Body of pancreas (tissue), 4 donors: ENCODE measurements at places on chromosomes 2 and 18. TPM values are rescaled to one million over a fixed set of nuclear protein-coding genes. Genes with fewer than 3 reads are reported as not detected.

Gene ANKRD62
- total RNA-seq: 14.2 TPM

- no peak for DNase-seq
- no peak overlapping the region for H3K27ac ChIP-seq
- H3K4me3 ChIP-seq: no peak overlapping the region
- H3K4me1 ChIP-seq: peaks cover 10% of the 10 kb centered on the region
- no peaks in the 10 kb centered on the region for H3K36me3 ChIP-seq
Observed at GRCh38 chr2:144475569-144476275, 44.2 kb downstream of the ZEB2 start.

DNA sequence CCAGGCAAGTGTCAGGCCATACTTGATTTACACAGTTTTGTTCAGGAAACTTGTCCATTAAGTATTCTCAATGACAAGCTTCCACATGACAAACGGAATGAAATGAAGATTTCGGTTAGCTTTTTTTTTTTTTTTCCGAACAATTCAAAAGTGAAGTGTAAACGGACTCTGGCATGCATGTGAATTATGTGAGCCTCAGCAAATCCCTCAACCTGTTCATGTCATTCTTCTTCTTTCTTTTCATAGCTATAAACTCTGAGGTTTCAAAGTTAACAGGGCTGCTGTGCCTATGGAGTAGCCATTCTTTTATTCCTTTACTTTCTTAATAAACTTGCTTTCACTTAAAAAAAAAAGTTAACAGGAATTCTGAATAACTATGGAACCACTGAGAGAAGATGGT lies 110.3 kb downstream of the NOL10 start:
- H3K27me3 ChIP-seq: no peaks in the 10 kb centered on the region
- H3K36me3 ChIP-seq: peaks cover 16% of the 10 kb centered on the region
- H3K27ac ChIP-seq: no peak overlapping the region
- H3K4me3 ChIP-seq: no peak overlapping the region

DNA sequence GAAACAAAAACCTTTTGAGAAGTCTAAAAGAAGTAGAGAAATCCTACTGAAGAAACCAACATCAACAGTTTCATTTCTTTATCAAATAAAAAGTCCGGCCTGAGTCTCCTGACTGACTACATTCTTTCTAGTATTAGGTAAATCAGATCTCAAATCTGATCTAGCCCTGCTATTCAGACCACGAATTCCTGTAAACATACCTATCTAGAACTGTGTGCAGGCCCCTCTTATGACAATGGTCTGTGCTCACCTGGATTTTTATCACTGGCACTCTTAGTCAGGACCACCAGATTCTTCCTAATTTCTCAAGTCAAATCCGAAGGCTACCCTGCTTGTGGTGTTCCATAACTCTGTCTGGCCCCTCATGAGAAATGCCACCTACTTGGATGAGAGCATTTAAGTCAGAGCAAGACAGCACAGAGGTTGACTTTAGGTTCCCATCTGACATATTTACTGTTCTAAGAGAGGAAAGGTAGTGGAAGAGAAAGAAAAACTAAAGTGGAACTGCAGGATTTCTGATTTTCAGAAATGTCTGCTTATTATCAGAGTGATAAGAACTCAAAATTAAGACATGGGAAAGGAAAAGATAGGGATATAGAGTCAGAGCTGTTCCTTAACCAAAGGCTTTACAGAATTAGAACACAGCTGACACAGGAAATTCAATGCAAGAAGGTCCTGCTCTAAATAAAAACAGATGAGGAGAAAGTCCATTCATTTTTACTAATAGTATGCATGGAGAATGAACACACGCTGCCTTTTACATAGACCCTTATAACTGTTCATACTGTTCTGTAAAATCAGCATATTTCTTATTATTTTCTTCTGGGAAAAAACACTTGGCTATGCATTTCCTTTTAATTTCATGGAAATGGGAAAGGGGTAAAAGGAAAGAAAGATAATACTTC lies 56.5 kb downstream of the SLC8A1 start:
- no peak overlapping the region for H3K27ac ChIP-seq
- DNase-seq: no peak
- no peak overlapping the region for H3K4me3 ChIP-seq
- H3K4me1 ChIP-seq: no peaks in the 10 kb centered on the region
- H3K36me3 ChIP-seq: no peaks in the 10 kb centered on the region
- no peaks in the 10 kb centered on the region for H3K27me3 ChIP-seq

GRCh38 chr2:234949762-234950434 lies 1.9 kb upstream of the SH3BP4 start:
- no peaks in the 10 kb centered on the region for H3K36me3 ChIP-seq
- H3K27ac ChIP-seq: no peak overlapping the region
- H3K27me3 ChIP-seq: no peaks in the 10 kb centered on the region
- H3K4me1 ChIP-seq: peaks cover 15% of the 10 kb centered on the region
- DNase-seq: no peak
- no peak overlapping the region for H3K4me3 ChIP-seq

DNA sequence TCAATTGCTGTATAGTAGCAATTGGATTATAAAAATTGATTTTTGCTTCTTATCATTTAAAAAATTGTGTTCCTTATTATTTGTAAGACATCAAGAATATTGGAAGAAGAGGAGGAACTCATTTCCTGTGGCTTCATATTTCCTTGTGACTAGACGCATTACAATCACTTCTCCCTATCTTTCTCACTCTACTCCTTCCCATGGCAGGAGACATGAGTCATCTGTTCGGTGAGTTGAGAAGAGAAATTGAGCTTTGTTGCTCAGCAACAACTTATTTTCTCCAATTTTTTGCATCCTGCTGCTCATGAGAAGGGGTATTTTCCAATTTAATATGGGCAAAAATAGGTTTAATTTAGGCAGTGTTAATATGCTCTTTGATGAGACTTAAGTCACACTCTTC lies 1783.9 kb downstream of the SUCLG1 start:
- H3K4me3 ChIP-seq: no peak overlapping the region
- no peaks in the 10 kb centered on the region for H3K4me1 ChIP-seq
- no peak overlapping the region for H3K27ac ChIP-seq
- H3K36me3 ChIP-seq: no peaks in the 10 kb centered on the region
- DNase-seq: no peak
- no peaks in the 10 kb centered on the region for H3K27me3 ChIP-seq

DNA sequence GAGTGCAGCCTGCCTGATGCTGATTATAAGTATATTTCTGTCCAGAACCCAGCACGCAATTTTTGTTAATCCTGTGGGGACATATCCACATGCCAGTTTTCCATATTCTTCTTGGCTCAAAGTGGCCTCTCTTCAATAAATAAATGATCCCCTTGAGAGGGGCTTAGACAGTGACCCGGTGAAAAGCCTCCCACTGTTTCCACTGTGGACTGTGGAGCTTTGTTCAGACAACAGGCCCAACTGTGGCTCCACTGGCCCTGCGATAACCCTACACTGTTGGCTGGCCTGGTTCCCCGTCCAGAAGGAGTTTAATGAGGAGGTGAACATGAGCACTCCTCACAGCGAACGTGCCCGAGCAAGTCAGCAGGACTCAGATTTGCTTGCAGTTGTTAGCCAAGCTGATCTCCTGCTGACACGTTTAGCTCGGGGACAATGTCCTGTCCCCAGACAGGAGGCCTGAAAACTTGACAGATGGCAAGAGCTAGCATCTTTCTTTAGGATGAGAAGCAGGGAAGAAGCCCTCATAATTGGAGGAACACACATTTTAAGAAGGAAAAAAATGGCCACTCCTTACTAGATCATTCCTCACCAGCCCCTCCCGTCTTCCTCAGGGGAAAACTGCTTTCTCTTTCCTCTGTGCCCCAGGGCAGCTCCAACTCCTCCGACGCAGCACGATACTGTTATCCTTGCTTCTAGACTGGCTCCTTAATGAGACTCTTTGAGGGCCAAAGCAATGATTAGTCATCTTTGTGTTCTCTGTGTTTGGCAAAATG lies 20.0 kb upstream of the MTCL1 start:
- H3K4me1 ChIP-seq: no peaks in the 10 kb centered on the region
- H3K27me3 ChIP-seq: no peaks in the 10 kb centered on the region
- no peaks in the 10 kb centered on the region for H3K36me3 ChIP-seq
- no peak for DNase-seq
- no peak overlapping the region for H3K4me3 ChIP-seq

GRCh38 chr2:158182676-158183295 lies 81.1 kb downstream of the UPP2 start:
- no peak overlapping the region for H3K27ac ChIP-seq
- no peaks in the 10 kb centered on the region for H3K36me3 ChIP-seq
- no peaks in the 10 kb centered on the region for H3K4me1 ChIP-seq
- H3K27me3 ChIP-seq: no peaks in the 10 kb centered on the region
- H3K4me3 ChIP-seq: no peak overlapping the region
- no peak for DNase-seq

GRCh38 chr2:129191530-129191929 lies 787.9 kb upstream of the RAB6C start:
- H3K27ac ChIP-seq: no peak overlapping the region
- peaks cover 49% of the 10 kb centered on the region for H3K4me1 ChIP-seq
